Suprapubic skin (tissue), 4 donors: ENCODE measurements at places on chromosomes 1 and 21. TPM values are rescaled to one million over a fixed set of nuclear protein-coding genes. Genes with fewer than 3 reads are reported as not detected.

DNA sequence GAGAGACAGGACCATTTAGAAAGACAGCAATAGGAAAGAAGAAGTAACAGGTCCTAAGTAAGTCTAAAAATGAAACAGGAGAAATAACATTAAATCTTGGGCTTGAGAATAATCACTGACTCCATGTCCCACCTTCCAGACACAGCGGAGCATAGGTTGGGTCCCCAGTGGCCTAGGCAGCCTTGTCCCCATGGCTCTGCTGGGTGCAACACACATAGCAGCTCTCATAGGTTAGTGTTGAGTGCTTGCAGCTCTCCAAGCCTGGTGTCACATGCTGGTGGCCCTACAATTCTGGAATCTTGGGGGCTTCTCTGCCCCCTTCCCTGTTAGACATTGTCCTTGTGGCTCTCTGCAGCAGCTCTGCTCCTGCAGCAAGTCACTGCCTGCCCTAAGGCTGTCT lies 952.8 kb upstream of the ADGRL2 start:
- DNase-seq, result no peak

GRCh38 chr1:5311147-5311546 lies 656.7 kb downstream of the AJAP1 start:
- DNase-seq, result no peak

GRCh38 chr1:208595745-208596144 lies 351.6 kb upstream of the PLXNA2 start:
- no peak for DNase-seq

DNA sequence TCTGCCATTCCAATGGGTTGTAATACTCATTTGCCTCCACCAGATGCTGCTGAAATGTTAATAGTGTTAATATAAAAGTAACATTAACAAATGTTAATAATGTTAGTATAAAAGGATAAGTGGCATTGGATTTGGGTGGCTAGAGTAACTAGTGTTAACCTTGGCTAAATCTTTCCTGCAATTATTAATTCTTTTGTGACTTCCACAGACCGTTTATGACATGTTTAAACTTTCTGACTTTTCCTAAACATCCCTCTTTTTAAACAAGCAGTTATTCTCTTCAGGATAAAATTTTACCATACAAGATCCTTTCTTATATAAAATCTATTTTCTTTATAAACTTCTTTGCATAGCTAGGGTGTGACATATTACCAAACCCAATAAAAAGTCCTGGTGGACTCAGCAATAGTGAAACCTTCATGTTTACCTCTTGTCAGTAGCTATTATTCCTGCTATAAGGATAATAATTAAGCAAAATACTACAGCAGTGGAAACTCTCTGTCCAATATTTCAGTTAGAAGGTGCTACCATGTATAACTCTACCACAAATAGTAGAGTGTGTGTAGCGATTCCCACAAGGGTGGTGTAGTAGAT lies 41.5 kb downstream of the CCDC30 start:
- no peak for DNase-seq

GRCh38 chr1:169595764-169596711 lies 9.8 kb upstream of the F5 start:
- DNase-seq, result no peak

SZRD1 gene
- 59.5 TPM for total RNA-seq

KLF17 gene
- total RNA-seq, result not detected

MRPL39 gene
- 21.5 TPM for total RNA-seq
